ENCODE measurements at places on chromosomes 13 and 19.

- DNase-seq = no peak
Observed at GRCh38 chr19:51339313-51339686, 2.6 kb downstream of the VSIG10L start.

- no peak for DNase-seq
Observed at GRCh38 chr19:18662972-18663732, 20.3 kb upstream of the CRTC1 start.

- DNase-seq = no peak
Observed at GRCh38 chr13:98525456-98526181, 51.3 kb downstream of the STK24 start.

DNA sequence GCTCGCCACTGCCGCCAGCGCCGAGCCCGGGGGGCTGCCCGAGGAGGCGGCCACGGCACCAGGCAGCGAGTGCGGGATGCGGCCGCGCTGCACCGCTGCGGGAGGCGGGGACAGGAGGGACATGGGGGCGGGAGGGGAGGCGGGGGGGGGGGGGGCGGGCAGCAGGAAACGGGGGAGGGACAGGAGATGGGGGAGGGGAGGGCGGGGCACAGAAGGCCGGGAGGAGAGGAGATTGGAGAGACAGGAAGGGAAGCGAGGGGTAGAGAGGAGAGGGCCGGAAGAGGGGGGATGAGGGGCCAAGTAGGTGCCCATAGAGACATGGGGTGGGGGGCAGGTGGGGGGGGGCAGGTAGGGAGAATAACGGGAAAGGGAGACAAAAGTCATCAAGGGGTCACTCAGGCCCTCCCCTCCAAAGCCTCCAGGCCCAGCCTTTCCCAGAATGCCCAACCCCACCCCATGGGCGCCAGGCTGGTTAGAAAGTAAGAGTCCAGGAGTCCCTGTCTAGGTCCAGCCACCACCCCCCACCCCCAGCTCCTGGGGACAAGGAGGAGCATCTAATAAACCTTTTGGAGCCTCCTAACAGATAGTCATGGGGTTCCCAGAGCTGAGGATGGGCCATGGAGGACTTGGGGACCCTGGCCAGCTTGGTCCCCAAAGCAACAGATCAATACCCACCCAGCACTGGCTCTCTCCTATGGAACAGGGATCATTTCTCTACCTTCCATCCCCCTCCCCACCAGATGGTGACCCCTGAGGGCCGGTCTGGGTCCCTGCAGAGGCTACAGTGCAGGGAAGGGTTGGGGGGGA lies 9.5 kb downstream of the NR2F6 start:
- DNase-seq = no peak

GRCh38 chr13:82248762-82249161 lies 1633.5 kb downstream of the SLITRK1 start:
- DNase-seq = no peak

DNA sequence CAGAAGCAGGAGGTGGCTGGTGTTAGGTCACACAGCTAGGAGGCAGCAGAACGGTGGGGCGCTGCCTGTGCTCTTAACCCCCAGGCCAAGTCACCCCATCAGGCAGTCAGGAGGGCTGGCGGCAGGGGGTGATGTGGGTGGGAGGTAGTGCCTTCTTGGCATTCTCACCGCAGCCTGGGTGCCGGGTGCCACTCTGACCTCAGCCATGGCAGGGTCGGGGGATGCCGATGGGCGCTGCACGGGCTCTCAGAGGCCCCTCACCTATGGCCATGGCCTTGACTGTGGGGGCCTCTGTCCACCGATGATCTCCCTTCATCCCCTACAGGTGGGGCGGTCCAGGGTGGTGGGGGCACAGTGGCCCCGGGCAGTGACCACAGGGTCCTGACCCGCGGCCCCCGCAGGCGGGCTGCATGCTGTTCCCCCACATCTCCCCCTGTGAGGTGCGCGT lies 5.6 kb downstream of the PTOV1 start:
- DNase-seq = no peak
